Activated CD8-positive, alpha-beta T cell treated with anti-CD3 and anti-CD28 coated beads for 36 hours (primary cell): ENCODE measurements at places on chromosomes 5 and 9.

GRCh38 chr9:2613730-2614271 lies 7.8 kb upstream of the VLDLR start:
- no peak for DNase-seq

- DNase-seq: peak; percentile 30
These were observed 100.1 kb upstream of the TNFAIP8 start for GRCh38 chr5:119255571-119256356.

GRCh38 chr5:69074664-69075521 lies 18.9 kb upstream of the SLC30A5 start:
- no peak for DNase-seq

GRCh38 chr9:105206496-105206820 lies 38.0 kb upstream of the SLC44A1 start:
- no peak for DNase-seq

- DNase-seq: peak; percentile 30
These were observed 3.1 kb upstream of the RGMB start for GRCh38 chr5:98770209-98770910.

- no peak for DNase-seq
These were observed 18.9 kb downstream of the WNT8A start for GRCh38 chr5:138102454-138103318.

- no peak for DNase-seq
These were observed 84.9 kb upstream of the MEF2C start for GRCh38 chr5:88967633-88968585.

DNA sequence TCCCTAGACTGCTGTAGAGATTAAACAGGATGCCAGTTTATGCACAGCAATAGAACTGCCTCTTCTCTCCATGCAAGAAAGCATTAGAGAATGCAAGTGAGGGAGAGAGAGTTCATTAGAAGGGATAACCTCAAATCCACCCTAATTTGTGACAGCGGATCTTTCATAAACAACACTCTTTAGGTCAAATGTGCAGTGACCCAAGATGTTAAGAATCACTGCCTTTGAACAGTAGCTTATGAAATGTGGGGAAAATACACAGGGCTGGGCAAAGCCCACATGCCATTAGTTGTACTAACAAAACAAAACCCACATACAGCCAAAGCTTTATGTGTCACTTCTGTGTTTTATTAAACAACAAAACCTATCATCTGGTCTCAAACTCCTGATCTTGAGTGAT lies 36.2 kb upstream of the POU4F3 start:
- DNase-seq: no peak

GRCh38 chr9:134030821-134031470 lies 5.7 kb downstream of the BRD3OS start:
- no peak for DNase-seq

GRCh38 chr5:10591159-10591558 lies 27.3 kb downstream of the ANKRD33B start:
- no peak for DNase-seq

GRCh38 chr5:59756373-59757035 lies 137.0 kb downstream of the PDE4D start:
- DNase-seq: no peak

DNA sequence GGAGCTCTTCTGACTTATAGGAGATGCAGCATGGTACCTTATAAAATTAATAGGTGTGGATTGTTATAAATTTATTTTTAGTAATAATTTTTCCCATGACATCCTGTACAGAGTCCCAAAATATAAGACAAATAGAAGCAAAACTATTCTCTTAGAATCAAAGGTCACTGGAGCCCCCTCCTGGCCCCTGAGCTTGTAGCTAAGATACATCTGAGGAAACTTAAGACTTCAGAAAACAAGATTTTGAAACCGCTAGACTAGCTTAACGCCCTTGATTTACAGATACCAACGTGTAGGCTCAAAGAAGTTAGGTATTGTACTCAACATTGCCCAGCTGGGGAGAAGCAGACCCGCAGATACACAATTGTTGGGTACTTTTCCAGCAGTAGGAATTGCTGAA lies 45.7 kb upstream of the KCNN2 start:
- no peak for DNase-seq

DNA sequence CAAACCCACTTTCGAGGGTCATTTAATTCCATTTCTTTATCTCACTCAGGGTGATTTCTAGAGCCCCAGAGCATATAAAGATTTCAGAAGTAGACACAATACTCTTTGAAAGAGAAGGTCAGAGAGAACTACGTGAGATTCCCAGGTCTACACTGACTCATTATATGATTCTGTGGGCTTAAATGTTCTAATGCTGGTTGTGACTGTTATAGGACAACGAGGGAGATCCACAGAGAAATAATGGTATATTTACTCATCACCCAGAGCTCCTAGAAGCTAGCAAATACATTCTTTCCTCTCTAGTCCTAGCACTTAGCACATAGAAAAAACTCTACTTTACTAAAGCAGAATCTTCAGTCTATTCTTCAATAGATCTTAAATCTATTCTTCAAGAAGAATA lies 39.4 kb upstream of the GRAMD2B start:
- DNase-seq: no peak

DNA sequence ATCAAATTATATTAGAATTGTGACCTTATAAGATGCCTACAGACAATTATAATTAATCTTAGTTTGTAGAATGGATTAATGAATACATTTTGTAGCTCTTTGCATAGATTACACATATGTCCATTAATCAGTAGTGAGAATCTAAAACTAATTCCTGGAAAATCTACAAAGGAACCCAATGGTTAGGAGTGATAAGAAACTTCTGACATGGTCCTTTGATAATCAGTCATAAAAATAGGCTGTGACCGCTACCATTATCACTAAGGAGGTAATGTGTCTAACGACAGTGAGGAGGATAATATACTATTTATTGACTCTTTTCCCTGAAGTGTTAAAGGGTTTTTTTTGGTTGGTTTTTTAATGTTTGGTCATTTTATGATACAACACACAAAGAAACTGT lies 46.6 kb downstream of the BNC2 start:
- no peak for DNase-seq

GRCh38 chr5:62587737-62588136 lies 9.1 kb downstream of the LRRC70 start:
- DNase-seq: peak; percentile 8

GRCh38 chr5:80036615-80037014 lies 1.5 kb downstream of the THBS4 start:
- no peak for DNase-seq

DNA sequence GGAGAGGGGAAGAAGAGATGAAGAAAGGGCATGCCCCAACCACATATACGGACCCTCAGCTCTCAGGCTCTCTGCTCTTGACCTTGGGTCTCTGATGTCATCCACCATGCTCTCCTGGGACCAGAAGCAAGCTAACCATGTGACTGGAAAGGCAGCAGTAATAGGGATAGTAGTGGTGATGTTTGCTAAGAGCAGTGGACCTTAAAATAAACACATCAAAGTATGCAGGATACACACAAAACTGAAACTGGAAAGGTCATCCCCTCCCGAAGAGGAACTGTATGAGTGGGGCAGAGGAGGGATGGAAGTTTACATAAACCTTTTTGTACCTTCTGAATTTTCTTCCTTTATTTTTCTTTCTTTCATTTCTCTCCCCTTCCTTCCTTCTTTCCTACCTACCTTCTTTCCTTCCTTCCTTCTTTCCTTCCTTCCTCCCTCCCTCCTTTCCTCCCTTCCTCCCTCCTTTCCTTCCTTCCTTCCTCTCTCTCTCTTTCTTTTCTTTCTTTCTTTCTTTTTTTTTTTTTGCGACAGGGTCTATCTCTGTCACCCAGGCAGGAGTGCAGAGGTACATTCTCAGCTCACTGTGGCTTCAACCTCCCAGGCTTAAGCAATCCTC lies 8.1 kb upstream of the PTPN3 start:
- DNase-seq: no peak

GRCh38 chr5:14727428-14727865 lies 62.9 kb downstream of the OTULIN start:
- peak; percentile 75 for DNase-seq

GRCh38 chr9:118362596-118362995 lies 658.4 kb downstream of the TLR4 start:
- no peak for DNase-seq

DNA sequence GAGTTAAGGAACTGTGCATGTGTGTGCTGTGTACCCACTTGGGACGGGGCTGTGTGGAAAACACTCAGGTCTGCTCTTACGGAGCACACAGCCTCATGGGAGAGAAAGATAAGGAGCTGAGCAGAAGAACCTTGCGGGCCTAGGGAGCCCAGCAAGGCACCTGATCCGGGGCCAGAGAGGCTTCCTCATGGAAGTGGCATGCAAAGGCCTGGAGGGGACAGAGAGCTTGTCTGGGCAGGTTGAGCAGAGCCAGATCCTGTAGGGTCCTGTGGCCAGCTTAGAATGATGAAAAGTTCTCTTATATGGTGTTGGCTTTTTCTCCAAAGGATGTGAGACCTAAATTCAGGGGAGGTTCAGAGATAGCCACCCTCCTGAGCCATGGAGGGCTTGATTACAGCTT lies 45.2 kb downstream of the NEK6 start:
- no peak for DNase-seq

GRCh38 chr5:172351240-172351778 lies 67.7 kb upstream of the UBTD2 start:
- no peak for DNase-seq

DNA sequence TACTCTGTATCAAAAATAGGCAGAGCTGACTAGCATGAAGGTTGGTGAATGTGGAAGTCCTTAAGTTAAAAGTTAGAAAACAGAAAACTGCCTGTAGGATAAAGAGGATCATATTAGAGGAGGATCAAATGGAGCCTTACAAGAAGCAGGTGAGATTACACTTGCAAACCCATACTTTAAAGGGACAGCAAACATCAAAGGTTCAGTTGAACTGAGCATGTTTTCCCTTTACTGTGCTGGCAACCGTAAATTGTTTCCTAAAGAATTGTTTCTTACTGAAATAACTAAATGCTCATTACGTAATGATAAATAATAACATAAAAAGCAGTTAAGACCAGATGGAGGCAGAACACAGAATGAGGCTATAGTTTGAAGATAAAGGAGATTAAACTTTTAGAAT lies 465.3 kb upstream of the FTMT start:
- no peak for DNase-seq

DNA sequence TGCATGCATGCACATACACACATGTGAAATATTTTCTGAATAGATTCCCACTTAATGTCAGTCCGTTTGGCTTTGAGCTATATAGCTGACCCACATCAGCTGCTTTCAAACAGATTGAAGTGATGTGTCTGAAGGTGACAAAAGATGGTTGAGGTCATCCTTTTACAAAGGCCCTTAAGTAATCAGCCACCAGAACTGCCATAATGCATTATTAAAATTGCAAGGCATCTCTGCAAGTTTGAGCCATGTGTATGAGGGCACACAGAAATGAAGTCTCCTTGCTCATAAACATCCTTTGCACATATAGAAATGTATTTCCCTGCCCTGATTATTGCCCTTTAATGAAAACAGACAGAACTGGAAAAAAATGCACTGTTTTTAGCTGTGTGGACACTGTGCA lies 1043.0 kb upstream of the C9orf72 start:
- DNase-seq: no peak

- peak; percentile 35 for DNase-seq
These were observed 1.8 kb downstream of the KLF4 start for GRCh38 chr9:107487521-107488374.

DNA sequence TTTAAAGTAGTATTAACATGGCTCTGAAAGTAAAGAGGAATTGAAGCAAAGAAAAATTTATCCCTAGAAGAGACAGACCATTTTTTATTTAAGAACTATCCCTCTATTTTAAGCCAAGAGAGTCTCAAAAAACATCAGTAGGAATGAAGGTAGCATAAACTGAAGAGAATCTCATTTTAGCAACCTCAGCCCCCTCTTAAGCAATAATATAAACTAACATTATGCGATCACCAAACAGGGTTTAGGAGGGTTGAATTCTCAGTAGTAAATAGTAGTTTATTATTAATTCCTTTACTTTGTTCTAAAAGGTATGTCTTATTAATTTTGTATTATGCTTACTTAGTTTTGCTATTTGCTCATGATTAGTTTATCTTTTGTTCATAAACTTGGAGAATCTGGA lies 287.4 kb downstream of the CDK5RAP2 start:
- no peak for DNase-seq

DNA sequence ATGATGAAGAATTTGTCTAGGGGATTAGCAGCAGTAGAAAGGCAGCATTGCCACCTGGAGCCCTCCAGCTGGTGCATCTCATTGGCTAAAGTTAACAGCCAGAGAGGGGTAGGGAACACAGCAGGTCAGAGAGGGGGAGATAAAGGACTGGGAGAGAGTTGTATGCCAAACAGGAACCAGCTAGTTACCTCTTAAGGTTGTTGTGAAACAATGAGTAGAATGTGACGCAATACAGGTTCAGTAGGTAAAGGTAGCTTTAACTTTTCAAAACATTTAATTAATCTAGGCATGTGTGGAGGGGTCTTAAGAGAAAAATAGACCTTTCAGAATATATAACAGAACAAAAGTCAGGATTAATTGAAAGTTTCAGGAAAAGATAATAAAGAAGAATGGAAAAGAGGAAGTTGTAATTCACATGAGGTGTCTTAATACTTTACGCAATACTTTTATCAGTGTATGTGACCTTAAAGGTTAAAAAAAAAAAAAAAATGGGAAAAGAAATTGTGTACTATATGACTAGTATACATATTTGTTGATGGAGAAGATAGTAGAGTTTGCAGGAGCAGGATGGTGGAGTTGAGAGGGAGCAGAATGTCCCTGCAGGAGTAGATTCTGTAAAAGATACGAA lies 14.3 kb downstream of the FBXO38 start:
- DNase-seq: no peak

GRCh38 chr5:115599502-115599901 lies 2.8 kb downstream of the TICAM2 start:
- no peak for DNase-seq

DNA sequence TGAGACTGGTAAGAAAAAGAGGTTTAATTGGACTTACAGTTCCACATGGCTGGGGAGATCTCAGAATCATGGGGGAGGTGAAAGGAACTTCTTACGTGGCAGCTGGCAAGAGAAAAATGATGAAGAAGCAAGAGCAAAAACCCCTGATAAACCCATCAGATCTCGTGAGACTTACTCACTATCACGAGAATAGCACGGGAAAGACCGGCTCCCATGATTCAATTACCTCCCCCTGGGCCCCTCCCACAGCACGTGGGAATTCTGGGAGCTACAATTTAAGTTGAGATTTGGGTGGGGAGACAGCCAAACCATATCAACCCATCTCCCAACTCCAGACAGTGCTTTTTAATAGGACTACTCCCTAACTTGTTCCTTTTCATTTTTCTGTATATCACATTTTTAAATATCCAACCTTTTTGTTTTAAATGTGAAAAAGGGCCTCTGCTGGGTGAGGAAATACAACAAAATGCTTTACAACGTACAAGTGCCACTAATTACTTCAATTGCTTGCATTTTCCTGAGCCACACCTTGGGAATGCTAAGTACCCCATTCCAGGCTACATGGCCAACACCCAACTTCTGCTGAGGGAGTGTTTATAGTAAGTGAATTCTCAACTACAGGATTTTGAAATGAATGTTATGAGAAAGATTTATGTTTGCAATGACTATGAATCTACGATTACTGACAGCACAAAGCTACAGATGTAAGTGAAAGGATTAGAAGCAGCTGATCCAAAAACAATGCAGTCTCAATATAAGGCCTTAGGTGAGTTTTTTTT lies 294.1 kb upstream of the CD180 start:
- no peak for DNase-seq
